Activated naive CD8-positive, alpha-beta T cell treated with anti-CD3 and anti-CD28 coated beads for 36 hours (primary cell): ENCODE measurements at places on chromosomes 16 and 17.

GRCh38 chr16:53084746-53085334 lies 30.0 kb downstream of the CHD9 start:
- no peak for DNase-seq

- DNase-seq = no peak
These were observed 15.3 kb upstream of the CNOT1 start for GRCh38 chr16:58644765-58645487.

- no peak for DNase-seq
These were observed 5.0 kb upstream of the STH start for GRCh38 chr17:45993962-45994627.

DNA sequence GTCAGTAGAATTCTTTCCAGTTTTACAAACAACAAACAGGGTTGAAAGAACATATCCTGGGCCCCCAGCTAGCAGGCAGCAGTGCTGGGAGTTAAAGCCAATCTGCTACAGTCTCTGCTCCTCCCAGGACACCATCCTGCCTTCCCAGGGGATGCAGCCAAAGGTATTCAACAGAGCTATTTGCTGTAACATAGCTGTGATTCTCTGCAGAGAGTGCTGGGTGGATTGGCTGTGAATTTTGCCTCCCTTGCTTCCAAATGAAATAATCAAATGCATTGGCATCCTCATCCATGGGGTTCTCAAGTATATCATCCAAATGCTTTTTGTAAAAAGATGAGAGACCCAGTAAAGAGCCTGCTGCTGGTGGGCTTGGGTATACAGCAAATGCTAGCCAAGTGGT lies 124.3 kb downstream of the NPIPB5 start:
- no peak for DNase-seq

GRCh38 chr17:78269955-78270381 lies 38.5 kb downstream of the TMEM235 start:
- DNase-seq = no peak

DNA sequence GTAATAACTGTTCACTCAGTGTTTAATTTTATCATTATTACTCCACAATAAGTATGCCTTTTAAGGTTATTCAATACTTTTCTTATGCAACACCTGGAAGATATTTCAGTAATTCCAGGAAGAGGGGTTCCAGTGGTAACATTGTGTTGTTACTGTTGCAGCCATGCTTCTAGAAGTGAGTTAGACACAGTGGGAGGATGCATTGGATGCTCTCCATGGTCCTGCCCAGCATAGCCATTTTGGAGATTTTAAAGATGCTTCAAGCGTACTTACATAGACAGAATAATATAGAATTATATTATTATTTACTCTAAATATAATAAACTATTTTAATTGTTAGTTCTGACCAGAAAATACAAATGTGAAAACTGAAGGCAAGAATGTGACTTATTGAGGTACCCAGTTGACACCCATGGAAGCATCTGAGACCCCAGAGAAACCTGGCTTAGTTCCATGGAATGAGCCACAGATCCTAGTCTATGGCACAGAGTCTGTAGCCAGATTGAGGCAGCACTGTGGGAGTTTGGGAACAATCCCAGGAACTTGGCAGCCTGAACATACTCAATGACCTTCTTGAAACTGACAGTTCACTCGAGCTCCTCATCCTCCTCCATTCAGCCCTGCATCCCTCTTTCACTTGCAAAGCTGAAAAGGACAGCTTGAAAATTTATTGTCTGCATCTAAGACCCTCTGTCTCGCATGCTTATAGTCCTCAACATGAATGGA lies 190.1 kb upstream of the HS3ST4 start:
- no peak for DNase-seq

GRCh38 chr16:55146966-55147365 lies 177.0 kb upstream of the IRX6 start:
- no peak for DNase-seq

DNA sequence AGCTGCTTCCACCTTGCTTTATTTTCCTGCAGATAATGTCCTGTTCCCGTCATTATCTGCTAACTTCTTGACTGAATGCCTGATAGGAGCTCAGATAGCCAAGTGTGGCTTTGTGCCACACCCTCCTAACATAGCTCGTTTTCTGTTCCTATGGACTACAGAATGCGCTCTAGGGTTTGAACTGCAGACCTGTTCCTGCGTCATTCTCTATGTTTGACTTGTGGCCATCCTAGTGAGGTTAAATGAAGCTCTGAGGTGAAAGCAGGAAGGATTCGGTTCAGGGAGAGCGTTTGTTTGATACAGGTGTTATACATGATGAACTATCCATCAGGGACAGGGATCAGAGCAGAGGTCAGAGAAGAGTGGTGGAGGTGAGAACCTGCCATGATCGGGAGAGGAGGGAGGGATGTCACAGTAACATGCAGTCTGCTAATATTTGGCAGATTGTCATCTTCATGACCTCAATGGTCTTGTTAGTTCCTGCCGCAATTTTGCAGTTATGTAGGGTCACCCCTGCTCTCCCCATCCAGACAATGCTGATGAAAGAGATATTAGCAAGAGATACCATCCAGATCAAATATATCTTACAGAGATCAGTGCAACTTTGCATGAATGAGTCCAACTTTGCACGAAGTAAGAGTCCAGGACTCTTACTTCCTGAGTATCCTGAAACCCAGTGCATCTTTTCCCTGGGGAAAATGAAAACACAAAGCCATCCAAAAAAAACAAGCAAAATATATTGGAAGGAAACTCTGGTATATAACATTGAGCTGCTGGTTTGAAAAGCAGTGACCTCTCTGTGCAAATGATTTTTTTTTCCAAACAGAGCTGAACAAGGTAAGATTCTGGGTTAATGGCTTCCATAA lies 32.8 kb downstream of the MPHOSPH6 start:
- DNase-seq = no peak

GRCh38 chr16:70578035-70578434 lies 54.4 kb downstream of the SF3B3 start:
- DNase-seq = no peak

DNA sequence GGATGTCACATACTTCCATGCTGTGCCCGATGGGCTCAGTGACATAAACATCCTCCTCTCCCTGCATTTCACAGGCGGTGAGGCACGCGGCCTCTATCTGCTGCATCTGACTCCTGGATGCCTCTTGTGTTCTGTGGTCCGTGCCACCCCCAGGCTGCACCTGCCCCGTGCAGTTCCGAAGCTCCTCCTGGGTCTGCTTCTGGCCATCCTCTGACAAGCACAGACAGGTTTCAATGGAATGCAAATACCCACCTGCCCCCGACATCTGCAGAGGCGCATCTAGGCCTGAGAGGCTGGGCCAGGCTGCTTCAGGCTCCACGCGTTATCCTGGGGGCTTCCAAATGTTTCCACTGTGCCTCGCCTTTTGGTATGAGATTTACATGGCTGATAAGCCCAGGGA lies 46.3 kb upstream of the DNAH17 start:
- no peak for DNase-seq

- DNase-seq = no peak
These were observed 17.4 kb upstream of the GPRC5C start for GRCh38 chr17:74414510-74414909.

DNA sequence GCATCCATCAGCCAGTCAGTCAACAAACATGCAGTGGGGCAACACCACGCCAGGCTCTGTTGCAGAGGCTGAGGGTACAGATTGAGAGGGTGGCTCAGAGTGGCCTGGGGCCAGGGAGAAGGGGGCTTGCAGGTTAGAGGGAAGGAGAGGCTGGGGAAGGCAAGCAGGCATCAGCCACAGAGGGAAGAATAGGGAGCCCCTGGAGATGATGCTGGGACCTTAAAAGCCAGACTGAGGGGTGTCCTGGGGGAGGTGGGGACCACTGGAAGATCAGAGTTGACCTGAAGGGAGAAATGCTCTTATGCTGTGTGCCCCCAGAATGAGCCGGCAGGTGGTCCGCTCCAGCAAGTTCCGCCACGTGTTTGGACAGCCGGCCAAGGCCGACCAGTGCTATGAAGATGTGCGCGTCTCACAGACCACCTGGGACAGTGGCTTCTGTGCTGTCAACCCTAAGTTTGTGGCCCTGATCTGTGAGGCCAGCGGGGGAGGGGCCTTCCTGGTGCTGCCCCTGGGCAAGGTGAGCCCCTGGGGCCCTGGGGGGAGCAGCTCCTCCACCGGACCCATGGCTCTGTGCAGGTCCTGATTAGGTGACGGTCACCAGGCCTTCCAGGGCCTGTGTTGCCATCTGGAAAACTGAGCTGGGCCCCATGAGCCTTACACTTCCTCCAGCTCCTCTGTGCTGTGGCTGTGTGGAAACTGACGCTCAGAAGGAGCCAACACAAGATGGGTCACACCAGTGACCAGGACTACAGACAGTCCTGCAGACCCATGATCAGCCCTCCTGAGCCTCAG lies 1.7 kb downstream of the CORO1A start:
- peak; percentile 53 for DNase-seq

DNA sequence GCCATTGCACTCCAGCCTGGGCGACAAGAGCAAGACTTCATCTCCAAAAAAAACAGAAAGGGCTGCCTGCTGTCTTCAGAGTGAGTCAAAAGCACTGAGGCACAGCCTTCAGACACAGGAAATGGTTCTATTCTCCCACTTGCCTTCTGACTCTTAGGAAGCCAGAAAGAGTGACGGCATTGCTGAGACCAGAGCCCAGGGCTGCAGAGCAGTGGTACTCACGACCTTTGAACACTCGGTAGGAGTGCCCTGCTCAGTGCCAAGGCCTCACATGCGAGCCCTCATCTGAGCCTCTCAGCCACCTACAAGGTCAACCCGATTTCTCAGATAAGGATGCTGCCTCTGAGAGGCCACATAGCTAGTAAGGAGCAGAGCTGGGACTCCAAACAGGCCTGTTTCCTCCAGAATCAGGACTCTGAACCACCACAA lies 3.5 kb upstream of the ITGAE start:
- no peak for DNase-seq

DNA sequence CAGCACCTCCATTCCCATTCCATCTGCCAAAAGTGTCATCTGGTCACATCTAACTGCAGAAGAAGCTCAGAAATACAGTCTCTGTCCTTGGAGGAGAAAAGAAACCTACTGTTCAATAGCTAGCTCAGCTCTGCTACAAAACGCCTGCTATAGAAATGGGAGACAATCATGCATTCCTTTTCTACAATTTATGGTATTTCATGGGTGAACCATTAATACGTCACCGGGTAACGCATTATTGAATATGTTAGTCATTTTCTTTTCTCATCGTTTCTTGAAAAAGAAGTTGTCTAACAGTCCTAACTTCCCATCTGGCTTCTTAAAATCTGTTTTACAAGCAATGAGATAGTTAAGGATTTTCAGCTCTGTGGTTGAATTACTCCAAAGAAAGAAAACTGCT lies 496.7 kb upstream of the RBFOX1 start:
- no peak for DNase-seq

- DNase-seq = no peak
These were observed 1.5 kb upstream of the CCDC57 start for GRCh38 chr17:82214012-82214628.

DNA sequence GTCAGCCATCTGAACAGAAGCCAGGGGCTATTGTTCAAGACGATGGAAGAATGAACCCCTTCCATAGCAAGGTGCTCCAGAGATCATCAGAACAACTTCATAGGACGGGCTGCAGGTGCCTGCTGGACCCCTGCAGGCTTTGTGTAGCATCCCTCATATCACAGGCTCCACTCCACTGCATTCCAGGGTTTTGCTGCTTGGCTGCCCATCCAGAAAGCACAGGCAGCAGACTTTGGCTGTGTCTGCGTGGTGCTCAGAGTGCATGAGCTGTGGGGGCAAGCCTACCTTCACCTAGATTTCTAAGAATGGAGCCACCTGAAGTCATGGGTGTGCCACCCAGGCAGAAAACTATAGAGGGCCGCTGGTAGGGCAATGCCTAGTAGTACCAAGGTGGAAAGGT lies 93.9 kb upstream of the NLRP1 start:
- no peak for DNase-seq

DNA sequence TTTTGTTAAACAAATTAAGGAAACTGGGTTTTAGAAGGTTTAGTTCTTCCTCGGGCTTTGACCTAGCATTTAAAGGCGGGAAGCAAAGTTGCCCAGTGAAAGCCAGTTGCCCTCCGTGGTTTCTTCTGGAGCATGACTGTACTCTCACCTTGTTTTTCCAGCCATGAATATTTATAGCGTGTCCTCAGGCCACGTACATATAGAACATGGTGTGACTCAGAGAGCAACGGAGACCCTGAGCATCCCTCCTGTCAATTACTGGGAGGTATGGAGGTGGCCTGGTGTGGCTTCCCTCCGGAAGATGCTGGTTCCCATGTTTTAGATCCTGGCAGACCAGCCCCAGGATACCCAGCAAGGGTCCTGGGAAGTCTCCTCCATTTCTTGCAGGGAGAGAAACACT lies 48.4 kb downstream of the AKAP1 start:
- no peak for DNase-seq

- DNase-seq = no peak
These were observed 11.2 kb downstream of the FBXO39 start for GRCh38 chr17:6787081-6787693.

GRCh38 chr17:47274319-47275069 lies 20.9 kb downstream of the ITGB3 start:
- no peak for DNase-seq

- no peak for DNase-seq
These were observed 39.4 kb downstream of the WDR45B start for GRCh38 chr17:82608816-82609215.
